ENCODE measurements at places on chromosomes 7 and 10.

- no peak for DNase-seq
Measured at GRCh38 chr7:27554826-27555225, 107.9 kb downstream of the HIBADH start.

- DNase-seq: no peak
Measured at GRCh38 chr10:36412942-36413341, 712.5 kb upstream of the ANKRD30A start.

- DNase-seq: no peak
Measured at GRCh38 chr10:47286591-47287315, 13.2 kb upstream of the GDF10 start.

DNA sequence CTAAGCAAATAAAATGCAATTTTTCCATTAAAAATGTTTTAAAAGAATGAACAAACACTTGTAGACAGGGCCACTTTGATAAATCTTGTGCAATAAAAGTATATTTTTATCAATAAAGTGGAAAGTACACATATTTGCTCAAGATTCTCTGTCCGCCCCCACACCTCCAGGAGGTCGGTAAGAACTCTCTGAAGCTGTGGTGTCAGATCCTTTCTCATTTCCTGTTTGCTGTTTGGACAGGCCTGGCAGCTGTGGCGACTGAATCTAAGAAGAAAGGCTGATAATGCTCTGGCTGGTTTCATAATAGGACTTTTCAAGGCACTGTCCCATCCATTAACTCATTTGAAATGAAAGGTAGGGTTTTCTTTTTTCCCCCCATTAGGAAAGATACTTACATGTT is 15.3 kb upstream of the ASB4 start:
- DNase-seq: no peak

DNA sequence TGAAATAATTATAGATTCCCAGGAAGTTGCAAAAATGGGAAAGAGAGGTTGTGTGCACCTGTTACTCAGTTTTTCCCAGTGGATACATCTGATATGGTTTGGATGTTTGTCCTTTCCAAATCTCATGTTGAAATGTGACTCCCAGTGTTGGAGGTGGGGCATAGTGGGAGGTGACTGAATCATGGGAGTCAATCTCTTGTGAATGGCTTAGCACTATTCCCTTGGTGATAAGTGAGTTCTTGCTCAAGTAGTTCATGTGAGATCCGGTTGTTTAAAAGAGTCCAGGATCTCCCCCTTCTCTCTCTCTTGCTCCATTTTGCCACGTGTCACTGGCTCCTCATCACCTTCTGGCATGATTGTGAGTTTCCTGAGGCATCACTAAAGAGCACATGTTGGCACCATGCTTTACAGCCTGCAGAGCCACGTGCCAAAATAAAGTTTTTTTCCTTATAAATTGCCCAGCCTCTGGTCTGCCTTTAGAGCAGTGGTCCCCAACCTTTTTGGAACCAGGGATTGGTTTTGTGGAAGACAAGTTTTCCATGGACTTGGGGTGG is 149.2 kb downstream of the RAMP3 start:
- no peak for DNase-seq

GRCh38 chr7:30665449-30665848 is 16.8 kb downstream of the CRHR2 start:
- DNase-seq: no peak

DNA sequence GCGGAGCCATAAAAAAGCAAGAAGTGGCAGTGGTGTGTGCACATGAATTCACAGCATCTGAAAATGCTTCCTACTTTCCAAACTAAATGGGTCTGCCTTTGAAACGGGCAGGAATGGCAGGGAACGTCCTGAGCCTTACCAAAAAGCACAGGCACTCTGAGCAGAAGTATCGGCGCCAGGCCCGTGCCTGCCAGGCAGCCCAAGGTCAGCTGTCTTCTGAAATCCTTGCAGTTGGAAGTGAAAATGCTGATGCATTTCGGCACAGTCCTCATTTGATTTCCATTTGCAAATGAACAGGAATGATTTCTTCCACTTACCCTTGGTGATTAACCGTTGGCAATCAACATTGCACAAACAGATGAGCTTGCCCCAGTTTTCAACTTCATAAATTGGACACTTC is 47.6 kb upstream of the MNX1 start:
- DNase-seq: no peak

GRCh38 chr7:29996321-29996720 is 6.7 kb upstream of the SCRN1 start:
- no peak for DNase-seq

GRCh38 chr7:39609113-39609934 is 14.0 kb upstream of the RALA start:
- DNase-seq: peak; percentile 20

DNA sequence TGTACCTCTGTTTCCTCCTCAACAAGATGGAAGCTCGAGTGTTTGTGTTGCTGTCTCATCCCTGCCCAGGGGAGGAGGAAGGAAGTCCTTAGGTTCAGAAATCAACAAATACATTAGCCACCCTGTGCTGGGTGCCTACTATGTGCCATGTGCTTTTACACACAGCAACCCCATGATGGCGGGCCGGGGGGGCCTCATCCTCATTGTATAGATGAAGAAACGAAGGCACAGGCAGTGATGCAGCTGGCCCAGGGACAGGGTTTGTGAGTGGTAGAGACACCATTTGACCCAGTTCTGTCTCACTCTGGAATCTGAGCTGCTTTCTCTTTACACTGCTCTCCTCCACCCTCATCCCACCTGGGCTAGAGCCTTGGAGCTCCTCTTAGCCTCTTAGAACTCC is 1.9 kb upstream of the CALHM2 start:
- no peak for DNase-seq

All from CD4-positive, alpha-beta T cell treated with Interleukin-4 for 1 hour (primary cell).